ENCODE measurements at places on chromosomes 7 and 10.
A peak's percentile ranks its signal among the peaks of the same experiment; 100 is the strongest.

GRCh38 chr10:98400482-98400881, 14.5 kb downstream of the PYROXD2 start:
- peak; percentile 9 for DNase-seq

GRCh38 chr10:49240946-49241345, 52.8 kb upstream of the TMEM273 start:
- no peak for DNase-seq

DNA sequence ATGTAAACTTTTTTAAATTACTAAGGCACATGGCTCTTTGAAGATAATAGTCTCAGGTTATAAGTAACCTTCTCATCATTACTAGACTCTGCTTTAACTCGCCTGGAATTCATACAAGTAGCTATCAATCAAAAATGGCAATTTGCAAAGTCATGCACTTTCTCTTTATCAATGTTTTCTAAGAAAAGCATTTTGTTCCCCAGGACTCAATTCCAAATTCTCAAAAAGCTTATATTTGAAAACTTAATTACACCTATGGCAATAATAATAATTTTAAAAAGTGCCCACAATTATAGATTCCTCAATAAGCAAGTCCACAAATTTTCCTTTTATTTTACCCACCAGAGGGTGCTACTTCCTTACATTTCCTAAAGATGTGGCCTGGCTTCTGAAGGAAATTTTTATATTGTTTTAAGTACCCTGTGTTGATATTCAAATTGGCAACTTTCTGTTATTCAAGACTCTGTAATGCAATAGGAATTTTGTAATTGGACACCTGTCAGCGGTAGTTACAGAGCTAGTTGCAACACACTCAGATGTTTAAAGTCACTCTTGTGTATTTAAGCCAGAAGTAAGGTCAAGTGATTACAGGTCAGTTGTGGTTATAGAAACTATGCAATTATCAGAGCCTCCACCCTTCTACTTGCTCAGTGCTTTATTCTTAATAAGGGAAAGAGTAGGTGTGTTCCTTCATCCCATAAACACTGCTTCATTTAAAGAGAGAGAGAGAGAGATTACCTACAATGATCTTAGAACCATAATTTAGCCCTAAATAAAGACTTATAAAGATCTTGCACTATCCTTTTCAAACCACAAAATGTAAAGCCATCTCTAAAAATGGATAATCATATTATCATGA, 47.1 kb upstream of the HYAL4 start:
- peak; percentile 31 for DNase-seq

GRCh38 chr10:53548664-53549063, 776.1 kb upstream of the MBL2 start:
- DNase-seq, result no peak

DNA sequence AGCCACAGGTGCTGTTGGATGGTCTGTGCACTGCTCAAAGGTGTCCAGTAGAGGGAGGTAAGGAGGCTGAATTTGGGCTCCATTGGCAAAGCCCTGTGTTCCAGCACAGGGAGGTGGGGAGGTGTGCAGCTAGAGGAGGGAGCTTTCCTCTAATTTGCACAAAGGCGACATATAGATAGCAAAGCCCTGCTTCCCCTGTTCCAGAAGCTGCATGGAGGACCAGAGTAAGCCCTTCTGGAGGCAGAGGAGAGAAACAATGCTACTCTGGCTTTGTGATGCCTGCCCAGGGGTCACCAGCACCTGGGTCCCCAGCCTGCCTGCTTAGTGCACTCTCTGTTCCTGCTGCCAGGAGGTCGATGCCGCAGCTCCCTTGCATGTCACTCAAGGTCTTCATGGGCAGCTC, 3.4 kb upstream of the ARHGAP22 start:
- DNase-seq, result peak; percentile 23

DNA sequence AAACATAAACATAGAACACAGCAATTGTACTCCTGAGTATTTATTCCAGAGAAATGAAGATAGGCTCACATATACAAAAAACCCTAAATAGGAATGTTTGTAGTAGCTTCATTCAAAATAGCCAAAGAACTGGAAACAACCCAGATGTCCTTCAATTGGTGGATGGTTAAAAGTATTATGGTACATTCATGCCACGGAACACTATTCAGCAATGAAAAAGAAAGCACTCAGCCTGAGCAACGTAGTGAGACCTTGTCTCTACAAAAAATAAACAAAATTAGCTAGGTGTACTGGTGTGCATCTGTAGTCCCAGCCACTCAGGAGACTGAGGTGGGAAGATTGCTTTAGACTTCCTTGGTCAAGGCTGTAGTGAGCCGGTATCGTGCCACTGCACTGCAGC, 94.4 kb downstream of the RAPGEF5 start:
- DNase-seq, result no peak

- peak; percentile 28 for DNase-seq
These were observed 2.6 kb upstream of the SAMD8 start for GRCh38 chr10:75108684-75109458.

Measured in fibroblast of skin of scalp (primary cell).